ENCODE measurements at places on chromosomes 4 and X.

- no peak for DNase-seq
These were observed 99.7 kb upstream of the CXorf66 start for GRCh38 chrX:140064993-140065392.

DNA sequence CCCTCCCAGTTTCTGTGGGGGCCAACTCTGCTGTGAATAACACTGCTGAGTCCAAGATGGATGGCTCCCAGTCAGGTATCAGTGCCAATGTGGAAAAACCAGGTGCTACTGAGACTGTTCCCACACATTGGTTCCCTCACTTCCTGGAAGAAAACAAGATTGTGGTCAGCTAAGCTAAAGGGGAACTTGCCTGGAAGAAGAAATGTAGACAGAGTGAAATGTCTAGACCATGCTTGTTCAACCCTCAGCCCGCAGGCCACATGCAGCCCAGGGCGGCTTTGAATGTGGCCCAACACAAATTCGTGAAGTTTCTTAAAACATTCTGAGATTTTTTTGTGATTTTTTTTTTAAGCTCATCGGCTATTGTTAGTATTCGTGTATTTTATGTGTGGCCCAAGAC is 28.6 kb upstream of the UTP14A start:
- no peak for DNase-seq

- no peak for DNase-seq
These were observed 707 bp downstream of the SLC9A6 start for GRCh38 chrX:135985973-135986310.

DNA sequence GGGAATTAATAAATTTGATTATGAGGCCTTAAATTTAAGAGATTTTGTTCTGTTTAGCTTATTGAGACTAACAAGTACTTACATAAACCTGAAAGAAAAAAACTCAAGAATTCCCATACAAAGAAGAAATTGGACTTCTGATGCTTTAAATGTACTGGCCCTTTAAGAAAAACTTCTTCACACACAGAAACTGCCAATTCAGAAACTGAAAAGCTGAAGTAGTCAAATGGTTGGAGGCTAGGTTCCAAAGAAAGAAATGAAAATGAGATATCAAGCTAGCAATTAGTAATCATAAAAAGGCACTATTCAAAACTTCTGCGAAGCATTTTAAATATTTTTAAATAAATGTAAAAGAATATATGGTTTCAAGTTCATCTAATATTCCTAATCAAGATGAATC is 151.3 kb downstream of the THOC2 start:
- DNase-seq, result no peak

GRCh38 chr4:183106839-183107238 is 7.8 kb downstream of the WWC2 start:
- no peak for DNase-seq

DNA sequence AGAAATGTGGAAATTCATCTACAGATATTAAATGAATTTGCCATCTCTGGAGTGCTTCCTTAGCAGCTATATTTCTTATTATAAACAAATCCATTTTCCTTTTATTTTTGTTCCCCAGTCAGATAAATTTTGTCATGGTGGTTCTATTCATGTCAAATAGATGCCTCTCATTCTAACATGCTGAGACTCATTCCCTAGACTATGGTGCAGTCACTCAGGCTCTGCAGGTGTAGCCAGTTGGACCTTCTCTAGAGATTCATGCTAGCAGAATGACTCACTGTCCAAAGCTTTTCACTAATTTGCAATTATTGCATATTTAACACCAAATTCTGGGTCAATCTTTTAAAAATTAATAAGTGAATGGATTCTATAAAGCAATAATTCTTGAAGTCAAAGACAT is 1392.7 kb downstream of the PCDH7 start:
- DNase-seq, result no peak

DNA sequence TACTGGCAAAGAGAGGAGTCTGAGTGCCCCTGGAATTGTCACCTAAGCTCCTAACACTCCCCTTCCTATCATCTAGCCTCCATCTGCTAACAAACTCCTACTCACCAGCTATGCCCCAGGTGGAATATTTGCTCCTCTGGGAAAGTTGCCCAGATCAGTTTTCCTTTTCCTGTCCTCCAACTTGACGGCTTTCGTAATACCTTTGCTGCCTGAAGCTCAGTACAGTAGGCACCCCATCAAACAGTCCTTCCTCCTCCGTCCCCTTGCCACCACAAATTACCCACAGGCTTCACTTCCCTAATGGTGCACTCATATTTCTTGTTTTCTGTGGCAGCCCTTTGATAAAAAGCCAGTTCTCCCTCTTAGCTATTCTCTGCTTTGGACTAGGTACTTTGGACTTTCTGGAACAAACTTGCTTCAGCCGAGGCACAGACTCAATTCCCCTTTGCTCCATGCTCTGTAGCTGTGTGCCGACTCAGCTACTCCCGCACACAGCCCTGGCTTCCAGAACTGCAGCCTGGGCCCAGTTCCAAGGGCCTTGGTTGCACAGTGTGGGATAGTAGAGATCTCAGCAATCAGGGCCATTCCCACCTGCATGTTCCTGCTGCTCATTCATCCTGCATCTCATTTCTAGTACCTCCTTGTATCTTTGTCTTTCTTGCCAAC is 605.1 kb downstream of the BCOR start:
- DNase-seq, result no peak

- DNase-seq, result no peak
These were observed 80.3 kb downstream of the LNX1 start for GRCh38 chr4:53511014-53511413.

DNA sequence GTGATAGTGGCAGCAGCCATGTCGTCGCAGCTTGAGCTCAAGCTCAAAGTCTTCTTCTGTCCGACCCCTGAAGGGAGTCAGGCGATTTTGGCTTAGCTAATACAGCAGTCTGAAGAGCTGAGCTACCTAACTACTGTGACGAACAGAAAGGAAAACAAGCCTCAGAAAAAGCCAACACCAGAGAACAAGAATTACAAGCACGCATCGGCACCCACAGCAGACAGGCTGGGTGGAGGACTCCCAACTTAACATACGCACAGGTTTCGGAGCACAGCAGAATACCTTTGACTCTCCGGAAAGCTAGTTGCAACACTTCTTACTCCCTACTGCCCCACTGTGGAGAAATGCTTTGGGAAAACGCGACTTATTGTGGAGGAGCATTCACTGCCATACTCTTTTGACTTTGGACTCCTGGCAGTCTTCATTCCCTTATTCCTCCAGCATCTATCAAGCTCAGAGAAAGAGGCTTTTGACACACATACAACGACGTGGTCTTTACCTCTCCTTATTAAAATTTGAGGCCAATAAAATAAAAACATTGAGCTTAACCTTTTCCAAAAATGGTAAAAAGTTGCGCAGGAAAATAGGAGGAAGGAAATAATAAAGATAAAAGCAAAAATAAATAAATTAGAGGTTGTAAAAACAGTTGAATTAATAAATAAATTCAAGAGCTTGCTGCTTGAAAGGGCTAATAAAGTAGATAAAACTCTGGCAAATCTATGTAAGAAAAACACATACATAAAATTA is 41.3 kb upstream of the GPC3 start:
- DNase-seq, result no peak

GRCh38 chrX:107000013-107000515 is at the start of gene MORC4:
Gene MORC4, minus strand, starts transcription at chrX:107000212. Its CDS starts 243 bp downstream, at chrX:106999969.
- DNase-seq, result peak; percentile 57

DNA sequence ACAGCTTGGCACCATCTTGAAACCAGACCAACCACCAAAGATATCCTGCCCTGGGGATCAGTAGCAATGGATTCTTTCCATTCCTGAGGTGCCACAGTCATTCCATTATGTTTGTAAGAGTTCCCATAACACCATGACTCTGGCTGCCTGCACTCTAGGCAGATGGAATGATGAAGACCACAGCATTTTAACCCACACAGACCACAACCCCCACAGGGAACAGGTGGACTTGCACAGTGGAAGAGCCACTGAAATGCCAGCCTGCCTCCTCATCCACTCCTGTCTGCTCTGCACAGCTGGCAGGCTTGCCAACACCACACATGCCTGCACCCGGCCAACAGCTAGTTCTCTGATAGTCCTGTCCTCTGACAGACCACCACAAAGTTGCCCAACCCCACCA is 2362.2 kb upstream of the AGA start:
- DNase-seq, result no peak

DNA sequence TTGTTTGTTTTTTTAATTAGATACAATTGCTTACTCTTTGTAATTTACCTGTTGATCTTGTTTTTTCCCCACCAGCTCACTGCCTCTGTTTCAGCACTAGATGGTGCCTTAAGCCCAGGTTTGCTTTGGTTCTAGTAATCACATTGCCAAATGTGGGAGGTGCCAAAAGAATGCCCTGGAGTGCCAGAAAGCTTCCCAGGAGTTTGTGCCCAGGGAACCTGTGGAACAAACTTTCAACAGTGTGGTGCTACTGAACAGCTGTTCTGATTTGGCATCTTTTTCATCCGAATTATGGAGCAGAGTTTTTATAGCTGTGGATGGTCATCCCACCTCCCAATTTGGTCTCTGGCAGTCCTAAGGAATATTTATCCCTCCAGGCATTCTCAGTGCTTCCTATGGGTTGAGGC is 1000.7 kb downstream of the STIM2 start:
- peak; percentile 0 for DNase-seq

- no peak for DNase-seq
These were observed 13.5 kb upstream of the LIMCH1 start for GRCh38 chr4:41524425-41524824.

- no peak for DNase-seq
These were observed 2.3 kb downstream of the FRYL start for GRCh38 chr4:48777739-48778138.

DNA sequence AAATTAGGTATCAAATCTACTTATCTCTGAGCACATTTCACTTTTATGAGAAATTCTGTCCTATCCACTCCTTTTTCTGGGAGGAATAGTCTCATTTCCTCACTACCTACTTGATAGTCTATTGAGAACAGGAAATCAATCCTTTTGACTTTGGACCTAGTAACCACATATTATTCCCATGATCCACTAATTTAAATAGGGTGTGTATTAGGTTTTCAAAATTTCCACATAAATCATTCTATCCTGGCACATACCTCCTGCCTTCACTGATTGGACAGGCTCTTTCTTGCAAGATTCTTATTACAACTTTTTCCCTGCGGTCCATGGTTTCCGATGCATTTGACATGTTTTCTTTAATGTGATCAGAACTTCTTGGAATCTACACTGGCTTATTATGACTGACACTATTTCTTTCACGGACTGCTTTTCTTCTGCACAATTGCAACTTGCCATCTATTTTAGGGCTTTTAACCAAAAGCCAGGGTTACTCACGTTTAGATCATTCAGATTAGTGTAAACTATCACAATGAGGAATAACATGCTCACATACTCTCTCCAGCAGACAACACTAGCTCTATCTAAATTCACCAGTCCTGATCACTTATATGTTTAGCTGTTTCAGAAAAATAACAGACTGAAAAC is 419.9 kb upstream of the SLIT2 start:
- DNase-seq, result no peak

- no peak for DNase-seq
These were observed 12.0 kb downstream of the PBDC1 start for GRCh38 chrX:76184891-76185290.

DNA sequence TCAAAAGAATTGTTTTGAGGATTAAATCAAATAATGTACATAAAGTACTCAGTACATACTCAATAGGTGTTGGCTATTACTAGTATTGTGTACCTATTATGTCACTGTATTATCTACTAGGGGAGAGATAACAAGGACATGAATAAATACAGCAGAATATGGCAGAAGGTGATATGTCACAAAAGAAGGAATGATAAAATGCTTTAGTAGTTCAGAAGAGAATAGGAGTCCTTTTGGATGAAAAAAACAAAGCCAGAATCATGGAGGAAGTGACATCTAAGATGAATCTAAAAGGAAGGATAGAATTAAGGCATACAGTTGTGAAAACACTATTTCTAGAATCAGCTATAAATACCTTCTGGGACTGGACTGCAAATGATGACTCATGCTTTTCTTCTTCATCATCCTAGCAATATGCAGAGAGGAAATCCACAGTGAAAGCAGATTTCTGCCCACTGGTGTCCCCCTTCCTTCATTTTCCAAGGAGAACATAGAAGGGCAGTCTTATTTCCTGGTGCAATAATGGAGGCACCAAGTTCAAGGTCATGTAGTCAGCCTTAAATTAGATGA is 98.7 kb downstream of the GLUD2 start:
- DNase-seq, result no peak

- no peak for DNase-seq
These were observed 73.5 kb downstream of the CHRDL1 start for GRCh38 chrX:110722135-110722534.

DNA sequence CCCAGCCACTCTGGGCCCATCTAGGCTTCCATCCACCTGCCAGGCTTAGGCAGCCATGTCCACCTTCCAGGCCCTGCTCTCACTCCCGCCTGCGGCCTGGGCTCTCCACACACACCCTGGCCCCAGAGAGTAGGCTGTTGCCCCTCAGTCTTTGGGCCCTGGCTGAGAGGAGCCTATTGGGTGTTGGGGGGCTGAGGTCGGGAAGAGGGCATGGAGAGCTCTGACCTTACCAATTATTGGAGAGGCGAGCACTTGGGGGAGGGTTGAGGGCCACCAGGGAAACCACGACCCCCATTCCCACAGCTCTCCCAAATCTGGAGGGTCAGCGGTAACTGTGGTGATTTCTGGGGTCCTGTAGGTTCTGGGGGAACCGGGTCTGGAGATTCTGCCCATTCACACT is 38.2 kb downstream of the HTRA3 start:
- DNase-seq, result no peak

DNA sequence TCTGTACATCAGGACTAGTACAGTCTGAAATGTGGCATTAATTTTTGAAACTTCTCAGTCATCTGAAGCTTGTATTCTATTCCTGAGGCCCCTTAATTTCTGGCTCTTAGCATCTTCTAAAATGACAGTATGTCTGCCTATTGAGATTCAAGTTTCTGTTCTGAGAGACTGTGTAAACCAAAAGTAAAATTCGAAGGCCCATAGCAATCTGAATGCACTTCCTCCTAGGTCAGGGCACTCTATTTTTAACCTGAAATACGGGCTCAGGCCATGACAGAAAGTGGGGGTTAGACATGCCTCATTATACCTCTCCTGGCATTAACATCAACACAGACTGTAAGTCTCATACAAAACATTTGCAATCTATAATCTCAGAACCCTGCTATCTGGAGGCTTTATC is 584.4 kb downstream of the KLHL4 start:
- DNase-seq, result no peak

Data from NCI-H2171 (cell line).